ENCODE measurements at places on chromosomes 11 and 22.
A peak's percentile ranks its signal among the peaks of the same experiment; 100 is the strongest.

GRCh38 chr11:115759622-115760460 is 255.6 kb upstream of the CADM1 start:
- DNase-seq, result no peak

DNA sequence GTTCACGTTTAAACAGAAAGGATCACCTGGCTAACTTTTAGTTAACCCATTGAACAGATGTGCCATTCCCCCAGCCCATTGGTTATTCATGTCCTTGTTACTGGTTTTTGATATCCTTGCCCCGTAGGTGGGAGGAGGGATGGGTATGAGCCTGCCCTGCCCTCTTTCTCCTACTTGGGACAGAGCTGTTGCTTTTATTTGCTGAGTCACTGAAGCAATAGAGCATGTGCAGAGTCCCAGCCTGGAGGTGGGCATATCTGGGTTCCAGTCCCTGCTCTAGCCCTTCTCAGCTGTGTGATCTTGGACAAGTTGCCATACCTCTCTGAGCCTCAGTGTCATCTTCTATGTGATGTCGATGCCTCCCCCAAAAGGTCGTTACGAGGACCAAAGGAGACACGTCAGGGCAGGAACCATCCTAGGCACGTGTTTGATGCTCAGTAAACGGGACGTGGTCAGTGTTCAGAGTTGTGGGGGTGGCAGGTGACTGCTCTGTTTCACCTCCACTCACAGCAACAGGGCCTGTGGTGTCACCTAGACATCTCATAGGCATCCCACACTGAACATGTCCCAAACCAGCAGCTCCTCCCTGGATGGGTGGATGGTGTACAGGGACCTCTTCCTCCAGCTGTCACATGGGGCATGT is 61.0 kb downstream of the BMAL1 start:
- DNase-seq, result no peak

- DNase-seq, result no peak
Measured at GRCh38 chr11:74507582-74507981, 14.1 kb upstream of the LIPT2 start.

DNA sequence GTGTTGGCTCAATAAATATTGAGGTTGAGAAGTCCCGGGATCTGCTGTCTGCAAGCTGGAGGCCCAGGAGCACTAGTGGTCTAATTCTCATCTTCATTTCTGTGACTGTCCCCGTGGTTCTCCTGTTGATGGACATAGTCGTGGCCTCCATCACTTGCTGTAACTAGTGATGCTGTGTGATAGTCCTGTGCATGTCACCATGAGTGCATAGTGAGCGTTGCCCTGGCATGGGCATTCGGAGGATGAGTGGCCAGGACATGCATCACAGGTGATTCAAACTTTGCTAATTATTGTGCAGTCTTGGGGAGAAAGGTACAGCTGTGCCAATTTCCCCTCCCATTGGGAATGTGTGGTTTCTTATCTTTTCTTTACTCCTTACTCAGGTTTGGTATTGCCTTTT is 902.2 kb downstream of the BRD1 start:
- DNase-seq, result no peak

DNA sequence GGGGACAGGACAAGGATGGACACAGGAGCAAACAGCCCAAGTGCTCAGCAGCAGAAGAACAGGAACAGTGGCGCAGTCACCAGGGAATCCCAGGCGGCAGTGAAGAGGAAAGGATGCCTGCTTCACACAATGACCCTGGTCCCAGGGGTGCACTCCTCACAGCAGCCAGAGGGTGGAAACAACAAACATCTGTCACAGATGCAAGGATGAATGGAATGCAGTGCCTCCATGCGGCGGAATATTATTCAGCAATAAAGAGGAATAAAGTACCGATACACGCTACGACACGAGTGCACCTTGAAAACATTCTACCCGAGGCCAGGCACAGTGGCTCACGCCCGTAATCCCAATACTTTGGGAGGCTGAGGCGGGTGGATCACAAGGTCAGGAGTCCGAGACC is 12.7 kb downstream of the CSNK1E start:
- DNase-seq, result no peak

DNA sequence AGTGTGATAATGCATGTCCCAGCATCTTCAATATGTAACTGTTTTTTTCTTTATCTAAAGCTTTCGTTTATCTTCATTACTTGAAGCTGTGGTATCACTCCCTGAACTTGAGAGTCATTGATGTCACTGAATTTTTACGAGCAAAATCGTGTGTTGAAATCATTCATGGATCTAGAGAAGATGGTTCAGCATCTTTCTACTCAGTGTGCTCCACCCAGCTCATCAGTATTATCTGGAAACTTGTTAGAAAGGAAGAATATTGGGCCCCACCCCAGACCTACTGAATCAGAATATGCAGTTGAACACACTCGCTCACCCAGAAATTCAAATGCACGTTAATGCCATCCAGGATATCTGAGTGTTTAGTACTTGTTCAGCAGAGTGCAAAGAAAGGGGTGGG is 8.3 kb downstream of the CDON start:
- DNase-seq, result no peak

GRCh38 chr11:35391922-35392688 is 27.3 kb downstream of the SLC1A2 start:
- DNase-seq, result peak; percentile 83

DNA sequence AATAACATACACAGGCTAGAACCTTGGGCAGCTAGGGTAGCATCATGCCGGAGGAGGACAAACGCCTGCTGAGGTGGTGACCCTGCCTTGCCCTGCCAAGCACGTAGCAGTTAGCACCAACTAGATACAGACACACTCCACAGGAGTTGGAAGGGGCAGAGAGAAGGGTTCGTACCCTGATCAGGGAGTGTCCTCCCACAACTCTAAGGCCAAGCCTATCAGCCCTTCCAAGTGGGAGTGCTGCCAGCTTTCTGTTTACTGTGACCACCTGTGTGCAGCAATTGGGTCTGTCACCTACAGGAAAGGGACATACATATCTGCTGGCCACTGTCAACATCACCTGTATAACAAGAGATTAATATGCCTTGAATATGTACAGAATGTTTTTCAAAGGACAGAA is 1.9 kb upstream of the THAP7 start:
- no peak for DNase-seq

DNA sequence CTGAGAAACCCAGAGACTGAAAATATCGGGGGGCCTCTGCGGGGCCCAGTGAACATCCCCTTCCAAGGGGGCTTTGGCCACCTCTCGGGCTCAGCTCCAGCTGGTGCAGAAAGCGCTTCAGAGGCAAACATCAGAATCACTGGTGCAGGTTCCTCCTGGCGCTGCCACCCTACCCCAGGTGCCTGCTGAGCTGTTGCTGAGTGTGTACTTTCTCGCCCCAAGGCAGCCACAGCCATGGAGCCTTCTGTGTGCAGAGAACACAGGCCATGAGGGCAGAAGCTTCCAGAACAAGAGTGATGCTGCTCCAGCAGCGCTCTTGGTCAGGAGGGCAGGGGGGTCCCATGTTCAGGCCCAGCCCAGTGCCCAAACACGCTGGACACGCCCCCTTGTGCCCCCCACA is 6.3 kb downstream of the DRD4 start:
- no peak for DNase-seq

- no peak for DNase-seq
Measured at GRCh38 chr22:41913040-41913719, 1.7 kb downstream of the SHISA8 start.

DNA sequence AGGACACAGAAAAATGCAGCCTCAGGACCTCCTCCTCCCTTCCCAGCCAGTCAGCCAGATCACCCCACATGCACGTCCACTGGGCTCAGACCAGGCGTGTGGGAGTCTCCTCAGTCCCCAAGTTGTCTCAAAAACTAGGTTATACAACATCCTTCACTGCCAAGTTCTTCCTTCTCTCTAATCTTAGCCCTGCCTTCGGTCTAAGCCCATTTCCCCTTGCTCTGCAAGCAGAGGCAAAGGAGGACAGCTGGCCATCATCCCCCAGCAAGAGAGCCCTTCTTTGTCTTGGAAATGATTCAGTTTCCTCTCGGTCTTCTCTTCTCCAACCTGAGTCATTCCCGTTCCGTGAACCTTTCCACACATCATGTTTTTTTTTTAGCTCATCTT is 14.0 kb upstream of the NRGN start:
- no peak for DNase-seq

- DNase-seq, result no peak
Measured at GRCh38 chr22:39643311-39644083, 72.9 kb downstream of the CACNA1I start.

GRCh38 chr22:24181088-24181995 is at the start of gene SUSD2:
Gene SUSD2, plus strand, starts transcription at chr22:24181487. Its CDS starts 33 bp downstream, at chr22:24181520.
- DNase-seq, result no peak

- DNase-seq, result no peak
Measured at GRCh38 chr11:76610871-76611475, 59.6 kb downstream of the LRRC32 start.

GRCh38 chr11:64094463-64095260 is 58.9 kb downstream of the FLRT1 start:
- DNase-seq, result no peak

DNA sequence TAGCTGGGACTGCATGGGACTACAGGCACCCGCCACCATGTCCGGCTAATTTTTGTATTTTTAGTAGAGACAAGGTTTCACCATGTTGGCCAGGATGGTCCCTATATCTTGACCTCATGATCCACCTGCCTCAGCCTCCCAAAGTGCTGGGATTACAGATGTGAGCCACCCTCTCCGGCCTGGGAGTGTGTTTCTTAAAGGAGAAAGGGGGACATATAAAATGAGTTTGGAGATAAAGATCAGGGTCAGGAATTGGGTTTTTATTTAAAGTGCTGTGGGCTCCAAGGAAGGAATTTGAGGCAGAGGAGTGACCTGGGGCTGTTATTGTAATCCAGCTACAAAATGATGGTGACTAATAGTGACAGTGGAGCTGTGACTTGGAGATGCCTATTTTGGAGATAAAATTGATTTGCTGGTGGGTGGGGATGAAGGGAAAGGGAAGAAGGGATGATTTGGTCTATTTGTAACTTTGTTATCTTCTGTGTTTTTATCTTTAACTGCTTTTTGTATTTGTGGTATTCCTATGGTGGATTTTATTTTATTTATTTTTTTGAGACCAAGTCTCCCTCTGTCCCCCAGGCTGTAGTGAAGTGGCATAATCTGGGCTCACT is 5.0 kb downstream of the CRKL start:
- DNase-seq, result no peak

DNA sequence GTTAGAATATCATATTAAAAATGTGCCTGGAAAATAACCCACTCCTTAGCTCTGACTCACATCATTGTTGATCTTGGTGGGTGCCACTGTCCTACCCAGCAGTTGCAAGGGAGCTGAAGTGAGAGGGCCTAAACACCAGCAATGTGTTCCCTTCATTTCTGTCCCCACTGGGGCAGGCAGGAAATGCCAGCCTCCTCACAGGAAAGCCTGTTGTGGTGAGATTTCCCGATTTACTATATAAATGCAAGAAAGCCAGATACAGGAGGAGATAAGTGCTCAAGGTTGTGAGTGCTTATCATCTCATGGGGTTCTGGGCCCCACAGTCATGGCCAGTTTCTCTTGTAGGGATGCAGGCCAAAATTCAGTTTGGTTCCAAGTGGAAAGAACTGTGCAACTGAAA is 15.8 kb upstream of the FLI1 start:
- no peak for DNase-seq

DNA sequence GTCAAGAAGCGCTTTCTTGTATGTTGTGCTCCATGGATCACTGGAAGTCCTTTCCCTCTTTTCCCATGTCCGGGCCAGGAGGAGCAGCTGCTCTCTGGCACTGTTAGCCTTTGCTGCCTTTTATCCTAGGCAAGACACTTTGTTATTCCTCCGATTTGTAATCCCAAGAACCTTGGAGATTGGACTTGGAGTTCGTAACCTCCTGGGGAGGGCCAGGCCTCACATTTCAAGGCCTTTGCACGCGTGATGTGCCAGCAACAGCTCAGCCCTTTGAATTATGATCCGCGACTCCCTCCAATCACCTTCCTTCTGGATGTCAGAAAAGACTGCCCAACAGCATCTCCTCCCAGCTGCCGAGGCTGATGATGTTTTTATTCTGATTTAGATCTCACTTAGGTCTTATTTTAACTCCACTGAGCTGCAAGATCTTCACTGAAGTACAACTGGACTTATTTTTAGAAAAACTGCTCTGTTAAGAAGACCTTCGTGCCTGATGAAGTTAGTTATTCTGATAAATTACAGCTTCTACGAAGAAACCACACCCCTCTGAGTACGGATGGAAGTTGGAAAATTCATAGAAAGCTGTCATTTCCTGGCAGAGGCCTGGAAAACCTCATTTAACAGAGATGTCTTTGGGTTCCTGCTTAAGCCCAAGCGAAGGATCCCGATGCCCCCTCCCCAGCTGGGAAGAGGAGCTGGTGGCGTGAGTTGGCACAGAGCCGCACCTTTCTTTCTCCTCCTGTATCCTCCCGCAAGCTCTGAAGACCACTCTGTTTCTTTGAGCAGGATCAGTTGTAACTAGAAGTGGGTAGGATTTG is 62.4 kb downstream of the PARVB start:
- DNase-seq, result no peak

DNA sequence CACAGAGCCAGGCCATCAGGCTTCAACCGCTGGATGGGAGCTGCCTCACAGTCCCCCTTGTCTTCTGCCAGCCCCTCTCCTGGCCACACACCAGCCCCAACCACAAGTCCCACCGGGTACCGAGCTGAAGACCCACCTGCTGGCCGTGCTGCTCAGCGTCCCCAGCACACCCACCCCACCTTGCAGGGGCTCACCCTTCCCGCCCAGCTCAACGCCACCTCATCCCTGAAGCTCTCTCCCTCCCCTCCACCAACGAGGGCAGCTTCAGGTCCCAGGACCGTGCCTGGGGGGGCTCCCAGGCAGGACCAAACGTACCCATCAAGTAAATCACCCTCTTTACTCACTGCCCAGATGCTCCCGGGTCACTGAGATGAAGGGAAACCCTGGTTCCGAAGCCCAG is 141.0 kb downstream of the CRYBB2 start:
- DNase-seq, result no peak

GRCh38 chr11:48017831-48018527 is 37.6 kb downstream of the PTPRJ start:
- no peak for DNase-seq

GRCh38 chr11:102139081-102139498 is 28.8 kb downstream of the YAP1 start:
- DNase-seq, result no peak

- DNase-seq, result no peak
Measured at GRCh38 chr11:123473941-123474677, 44.0 kb downstream of the GRAMD1B start.

- peak; percentile 41 for DNase-seq
Measured at GRCh38 chr11:128290106-128290840, 297.1 kb downstream of the ETS1 start.

- DNase-seq, result no peak
Measured at GRCh38 chr11:17924713-17925112, 88.1 kb downstream of the SERGEF start.

GRCh38 chr11:76512851-76513653 is 68.2 kb downstream of the EMSY start:
- DNase-seq, result no peak

Data from stimulated activated CD8-positive, alpha-beta memory T cell treated with anti-CD3 and anti-CD28 coated beads, Interleukin-7, amount 100 ng/mL, for 1 hour (primary cell).